ENCODE measurements at places on chromosomes 2 and 18.

DNA sequence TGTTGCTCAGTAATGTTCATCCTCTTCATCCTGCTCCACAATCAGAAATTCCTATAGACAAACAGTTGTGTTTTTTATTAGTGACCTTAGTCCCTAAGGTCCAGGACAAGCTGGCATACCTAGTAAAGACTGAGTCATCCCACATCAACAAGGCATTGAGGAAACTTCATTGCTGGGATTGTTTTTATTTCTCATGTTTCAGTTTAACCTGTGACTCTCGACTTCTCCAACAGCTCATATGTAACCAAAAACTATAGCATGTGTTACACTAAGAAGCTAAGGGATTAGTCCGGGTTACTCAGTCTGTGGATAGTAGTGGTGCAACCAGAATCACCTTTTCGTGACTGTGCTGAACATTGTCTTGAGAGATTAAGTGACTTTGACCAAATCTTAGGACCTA, 292.1 kb downstream of the RDH14 start:
- DNase-seq: no peak

DNA sequence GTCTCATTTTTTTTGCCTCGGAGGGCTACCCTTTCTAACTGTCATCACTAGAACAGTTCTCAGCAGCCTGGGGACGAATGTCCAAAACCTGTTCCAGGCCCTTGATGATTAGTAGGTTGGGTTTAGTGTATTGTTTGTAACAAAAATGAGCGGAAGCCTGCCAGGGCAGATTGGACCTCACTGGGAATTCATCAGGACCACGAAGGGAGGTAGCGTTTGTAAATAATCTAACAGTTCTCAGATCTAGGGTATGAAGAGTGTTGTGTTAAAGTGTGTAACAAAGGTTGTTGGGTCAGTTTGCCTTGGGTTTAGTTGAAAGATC, 799 bp downstream of the CEP68 start:
- DNase-seq: no peak

DNA sequence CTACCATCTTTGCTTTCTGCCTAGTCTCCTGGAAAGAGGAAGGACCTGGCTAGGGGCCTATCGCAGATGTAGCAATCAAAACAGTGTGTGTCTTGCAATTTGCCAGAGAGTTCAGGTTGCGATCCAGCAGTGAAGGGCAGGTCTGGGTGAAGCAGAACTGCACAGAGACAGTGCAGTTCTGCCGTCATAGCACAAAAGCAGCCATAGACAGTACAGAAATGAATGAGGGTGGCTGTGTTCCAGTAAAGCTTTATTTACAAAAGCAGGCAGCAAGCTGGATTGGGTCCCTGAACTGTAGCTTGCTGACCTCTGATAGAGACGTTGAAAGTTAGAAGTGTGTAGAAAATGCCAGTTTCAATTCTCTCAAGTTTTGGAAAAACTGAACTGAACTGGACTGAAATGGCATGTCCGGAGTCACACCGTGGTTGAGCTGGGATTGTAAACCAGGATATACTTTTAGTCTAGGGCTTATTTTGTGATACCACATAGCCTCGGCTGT, 186.8 kb downstream of the LTBP1 start:
- no peak for DNase-seq

DNA sequence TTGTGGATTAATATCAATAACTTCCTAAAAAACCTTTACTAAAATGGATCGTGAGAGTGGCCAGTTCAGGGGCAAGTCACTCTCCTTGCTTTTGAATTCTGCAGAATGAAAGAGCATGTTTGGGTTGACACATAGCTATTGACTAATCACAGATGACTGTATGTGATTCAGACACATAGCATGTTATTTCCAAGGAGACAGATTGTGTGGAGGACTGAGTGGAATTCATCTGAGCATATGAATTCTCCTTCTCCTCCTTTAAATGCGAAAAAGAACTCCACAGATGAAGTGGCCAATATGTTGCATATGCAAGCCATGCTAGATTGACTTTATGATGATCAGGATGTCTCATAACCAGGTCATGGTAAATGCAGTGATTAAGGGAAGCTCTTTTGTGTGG, 249.4 kb upstream of the FAM98A start:
- peak; percentile 24 for DNase-seq

GRCh38 chr18:9177031-9177430, 40.5 kb downstream of the ANKRD12 start:
- no peak for DNase-seq

GRCh38 chr18:58338141-58338540, 290.8 kb downstream of the ALPK2 start:
- DNase-seq: no peak

DNA sequence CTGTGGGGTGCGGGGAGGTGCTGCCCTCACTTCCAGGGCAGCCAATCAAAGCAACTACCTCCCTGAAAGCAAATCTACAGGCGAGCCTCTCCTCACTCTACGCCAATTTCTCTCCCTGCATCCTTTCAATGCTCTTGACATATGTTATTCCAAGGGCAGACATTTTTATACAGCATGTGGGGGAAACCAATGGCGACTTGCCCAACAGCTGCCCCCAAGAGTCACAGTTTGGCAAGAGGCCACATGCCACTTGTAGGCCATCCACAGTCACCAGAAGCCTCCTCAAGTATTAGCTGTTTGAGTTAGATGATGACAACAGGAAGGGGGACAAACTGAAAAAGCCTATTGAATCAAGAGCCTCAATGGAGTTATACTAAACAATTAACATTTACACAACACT, 114.6 kb downstream of the MYO5B start:
- DNase-seq: no peak

- DNase-seq: no peak
Measured at GRCh38 chr2:88764141-88764849, 72.8 kb downstream of the RPIA start.

- DNase-seq: no peak
Measured at GRCh38 chr2:73162856-73163391, 39.5 kb upstream of the NOTO start.

DNA sequence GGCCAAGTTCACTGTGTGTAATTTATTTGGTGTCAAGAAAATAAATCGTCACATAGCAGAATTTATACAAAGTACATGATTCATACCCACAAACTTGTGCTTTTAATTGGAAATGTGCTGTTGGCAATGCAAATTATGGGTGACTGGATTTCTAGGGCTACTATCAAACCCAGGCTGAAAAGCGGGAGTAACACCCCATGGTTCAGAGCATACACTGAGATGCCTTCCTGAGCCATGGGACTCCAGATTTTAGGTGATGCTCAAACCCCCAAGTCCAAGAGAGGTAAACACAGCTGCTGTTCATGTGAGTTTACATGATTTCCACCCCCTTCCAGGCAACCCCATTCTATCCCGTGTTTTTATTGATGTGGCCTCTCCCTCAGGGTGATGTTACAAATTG, 565.9 kb upstream of the ID2 start:
- DNase-seq: no peak

DNA sequence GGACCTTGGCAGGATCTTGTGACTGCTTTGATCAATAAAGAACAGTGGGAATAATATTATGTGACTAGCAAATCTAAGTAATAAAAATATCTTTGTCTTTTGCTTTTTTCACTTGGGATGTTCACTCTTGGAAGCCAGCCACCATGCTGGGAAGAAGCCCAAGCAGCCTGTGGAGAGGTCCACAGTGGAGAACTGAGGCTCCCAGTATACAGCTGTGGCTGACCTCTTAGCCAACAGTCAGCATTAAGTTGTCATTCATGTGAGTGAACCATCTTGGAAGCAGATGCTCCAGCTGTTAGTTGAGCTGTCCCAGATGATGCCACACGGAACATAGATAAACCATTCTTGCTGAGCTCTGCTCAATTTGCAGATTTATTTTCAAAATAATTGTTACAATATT, 160.0 kb downstream of the OSR1 start:
- DNase-seq: no peak

DNA sequence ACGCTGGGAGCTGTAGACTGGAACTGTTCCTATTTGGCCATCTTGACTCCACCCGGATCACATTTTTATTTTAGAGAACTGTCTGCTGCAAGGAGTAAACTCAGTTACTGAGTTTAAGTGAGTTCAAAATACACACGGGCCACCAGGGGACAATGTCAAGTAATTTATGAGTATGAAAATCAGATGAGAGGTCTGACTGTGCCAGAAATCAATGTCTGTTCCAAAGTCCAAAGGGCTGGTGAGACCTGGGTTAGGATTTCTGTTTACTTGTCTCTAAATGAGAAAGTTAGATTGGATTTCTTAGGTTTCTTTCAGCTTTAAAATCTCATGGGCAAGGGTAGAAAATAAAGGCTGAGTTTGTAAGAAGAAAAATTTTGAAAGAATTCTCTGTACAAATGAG, 465.8 kb upstream of the MEIS1 start:
- no peak for DNase-seq

- no peak for DNase-seq
Measured at GRCh38 chr2:207142461-207142860, 23.3 kb downstream of the KLF7 start.

GRCh38 chr2:209872675-209873074, 101.0 kb downstream of the UNC80 start:
- DNase-seq: no peak

- no peak for DNase-seq
Measured at GRCh38 chr2:74357627-74358026, 14.4 kb upstream of the SLC4A5 start.

GRCh38 chr2:209579230-209579749, 155.4 kb downstream of the MAP2 start:
- peak; percentile 37 for DNase-seq

- peak; percentile 100 for DNase-seq
Measured at GRCh38 chr2:64807417-64807816, 153.7 kb upstream of the SERTAD2 start.

- no peak for DNase-seq
Measured at GRCh38 chr2:105691947-105692390, 52.7 kb upstream of the NCK2 start.

GRCh38 chr18:24875777-24876176, 415.3 kb downstream of the HRH4 start:
- no peak for DNase-seq

GRCh38 chr2:62643100-62643471, 62.4 kb upstream of the EHBP1 start:
- no peak for DNase-seq
